Activated CD8-positive, alpha-beta memory T cell treated with anti-CD3 and anti-CD28 coated beads, Interleukin-2, amount 10 ng/mL, durations not matched to agents 7 days and 5 days (primary cell): ENCODE measurements at places on chromosomes 16 and 17.

DNA sequence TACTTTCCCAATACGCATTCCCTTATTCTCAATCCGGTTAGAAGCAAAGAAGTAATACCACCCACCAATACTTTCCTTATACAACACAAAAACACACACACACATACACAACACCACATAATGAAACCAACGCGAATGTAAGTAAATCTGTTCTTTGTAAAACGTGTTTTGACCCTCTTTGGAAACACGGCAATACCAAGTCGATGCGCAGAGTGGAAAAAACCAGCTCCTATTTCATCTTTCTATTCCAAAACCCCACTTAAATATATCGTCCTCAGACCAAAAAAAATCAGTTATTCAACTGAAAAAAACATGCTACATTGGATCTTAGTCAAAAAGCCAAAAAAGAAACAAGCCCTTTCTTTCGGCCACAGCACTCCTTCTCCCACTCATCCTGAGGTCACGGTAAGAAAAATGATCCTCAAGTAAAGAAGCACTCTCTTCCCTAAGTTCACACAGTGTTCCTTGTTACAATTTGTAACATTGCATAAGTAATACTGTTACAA is 31.0 kb upstream of the ARL4D start:
- DNase-seq = peak; percentile 74

DNA sequence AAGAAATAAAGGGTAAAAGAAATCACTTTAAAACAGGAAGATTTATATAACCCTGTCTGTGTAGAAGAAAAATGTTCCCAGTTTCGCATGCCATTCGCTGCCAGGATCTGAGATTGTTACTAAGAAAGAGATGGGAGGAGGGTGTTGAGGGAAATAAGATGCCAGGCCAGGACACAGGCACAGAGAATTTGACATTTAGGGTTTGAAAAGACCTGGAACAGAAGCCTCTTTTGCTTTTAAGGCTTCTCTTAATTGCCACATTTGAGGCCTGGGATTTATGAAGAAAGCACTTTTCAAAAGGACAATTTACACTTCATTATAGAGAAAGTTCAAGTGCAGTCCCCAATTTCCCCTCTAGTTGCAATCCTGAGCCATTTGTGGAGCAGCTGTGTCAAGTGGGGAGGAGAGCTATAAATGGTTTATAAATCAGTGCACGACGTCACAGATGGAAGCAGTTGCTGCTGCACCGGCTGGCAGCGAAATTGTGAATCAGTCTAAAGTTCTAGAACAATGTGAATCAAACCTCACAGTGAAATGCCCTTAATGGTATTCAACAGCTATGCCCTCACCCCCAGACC is 26.5 kb upstream of the C16orf87 start:
- no peak for DNase-seq

- DNase-seq = no peak
These were observed 12.1 kb downstream of the GLP2R start for GRCh38 chr17:9837551-9838471.

DNA sequence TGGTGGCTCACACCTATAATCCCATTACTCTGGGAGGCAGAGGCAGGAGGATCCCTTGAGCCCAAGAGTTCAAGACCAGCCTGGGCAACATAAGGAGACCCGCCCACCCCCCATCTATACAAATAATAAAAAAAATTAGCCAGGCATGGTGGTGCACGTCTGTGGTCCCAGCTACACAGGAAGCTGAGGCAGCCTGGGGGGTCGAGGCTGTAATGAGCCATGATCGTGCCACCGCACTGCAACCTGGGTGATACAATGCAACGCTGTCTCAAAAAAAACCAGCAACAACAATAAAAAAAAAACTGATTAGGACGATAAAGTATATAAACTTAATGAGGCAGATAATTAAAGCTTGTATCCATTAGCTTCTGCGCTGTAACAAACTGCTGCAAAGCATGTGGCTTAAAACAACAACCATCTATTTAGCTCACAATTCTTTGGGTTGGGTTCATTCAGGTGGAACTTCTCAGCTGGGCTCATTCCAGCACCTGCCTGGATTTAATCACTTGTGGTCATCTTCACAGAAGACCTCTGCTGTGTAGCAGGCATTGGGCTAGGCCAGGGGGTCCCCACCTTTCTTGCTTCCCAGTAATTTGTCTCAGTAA is 45.8 kb downstream of the LCMT1 start:
- no peak for DNase-seq

GRCh38 chr16:58022601-58023371 is 2.8 kb upstream of the MMP15 start:
- no peak for DNase-seq

DNA sequence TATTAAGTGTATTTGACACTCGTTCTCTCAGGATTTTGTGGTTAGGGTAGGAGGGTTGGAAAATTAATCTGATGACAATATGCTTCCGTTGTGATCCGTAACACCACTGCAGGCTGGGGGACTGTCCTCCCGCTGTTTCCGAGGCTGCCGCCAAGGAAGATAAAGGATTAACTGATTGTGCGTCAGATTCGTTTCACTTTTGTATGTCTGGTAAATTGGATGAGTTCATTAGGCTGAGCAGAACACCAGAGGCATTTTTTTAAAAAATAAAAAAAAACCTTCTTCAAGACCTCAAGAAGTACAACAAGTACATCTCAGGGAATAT is 486.7 kb upstream of the SALL1 start:
- no peak for DNase-seq

- DNase-seq = no peak
These were observed 2.9 kb upstream of the PMP22 start for GRCh38 chr17:15267996-15268395.

DNA sequence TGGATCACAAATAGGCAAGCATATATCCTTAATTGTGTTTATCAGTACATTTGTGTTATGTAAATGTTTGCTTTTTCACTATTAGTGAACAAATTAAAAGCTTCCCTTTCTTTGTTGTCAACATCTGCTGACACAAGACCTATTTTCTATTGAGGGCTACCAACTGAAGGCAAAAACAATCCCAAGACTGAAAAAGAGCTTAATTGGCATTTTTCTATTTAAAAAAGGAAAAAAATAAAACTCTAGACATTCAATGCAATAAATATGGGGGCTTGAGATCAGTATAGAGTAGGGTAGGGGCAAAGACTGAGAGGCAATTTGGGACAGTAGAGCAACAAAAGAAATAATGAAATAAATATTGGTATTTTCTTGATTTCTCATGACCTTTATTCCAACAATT is 24.2 kb downstream of the OMG start:
- DNase-seq = no peak

DNA sequence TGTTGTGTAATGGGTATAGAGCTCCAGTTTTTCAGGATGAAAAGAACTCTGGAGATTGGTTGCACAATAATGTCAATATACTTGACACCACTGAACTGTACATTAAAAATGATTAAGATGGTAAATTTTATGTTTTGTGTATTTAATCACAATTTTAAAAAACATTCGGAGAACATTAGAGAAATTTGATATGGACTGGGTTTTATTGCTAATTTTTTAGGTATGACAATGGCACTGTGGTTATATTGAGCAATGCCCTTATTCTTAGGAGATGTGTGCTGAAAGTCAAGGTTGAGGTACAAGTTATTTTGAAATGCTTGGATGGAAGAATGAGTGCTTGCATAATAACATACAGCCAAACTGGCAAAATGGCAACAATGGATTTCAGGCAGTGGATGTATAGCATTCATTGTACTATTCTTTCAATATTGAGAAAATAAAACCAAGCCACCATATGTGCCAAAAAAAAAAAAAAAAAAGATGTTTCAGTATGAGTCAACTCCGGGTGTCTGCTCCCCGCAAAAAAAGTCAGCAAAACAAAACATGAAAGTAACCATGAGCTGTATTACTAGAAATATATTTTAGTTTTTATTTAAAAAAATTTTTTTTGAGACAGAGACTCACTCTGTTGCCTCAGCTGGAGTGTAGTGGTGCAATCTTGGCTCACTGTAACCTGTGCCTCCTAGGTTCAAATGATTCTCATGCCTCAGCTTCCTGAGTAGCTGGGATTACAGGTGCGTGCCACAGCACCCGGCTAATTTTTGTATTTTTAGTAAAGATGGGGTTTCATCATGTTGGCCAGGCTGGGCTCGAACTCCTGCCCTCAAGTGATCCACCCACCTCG is 19.8 kb downstream of the HOXB1 start:
- peak; percentile 57 for DNase-seq

DNA sequence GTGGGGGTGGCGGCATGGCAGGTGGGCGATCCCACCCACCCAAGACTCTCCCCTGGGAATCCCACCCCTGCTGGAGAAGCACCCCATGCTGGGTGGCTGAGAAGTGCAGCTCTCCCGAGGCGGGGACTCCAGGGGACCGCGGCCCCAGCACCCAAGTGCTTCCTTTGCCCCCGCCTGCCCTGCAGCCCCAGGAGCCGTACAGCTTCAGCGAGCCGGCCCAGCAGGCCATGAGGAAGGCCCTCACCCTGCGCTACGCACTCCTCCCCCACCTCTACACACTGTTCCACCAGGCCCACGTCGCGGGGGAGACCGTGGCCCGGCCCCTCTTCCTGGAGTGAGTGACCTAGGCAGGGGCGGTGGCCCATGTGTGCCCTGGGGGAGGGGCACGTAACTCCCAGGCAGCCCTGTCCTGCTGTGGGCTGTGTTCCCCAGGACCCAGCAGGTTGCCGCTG is 11.7 kb downstream of the GAA start:
- no peak for DNase-seq

DNA sequence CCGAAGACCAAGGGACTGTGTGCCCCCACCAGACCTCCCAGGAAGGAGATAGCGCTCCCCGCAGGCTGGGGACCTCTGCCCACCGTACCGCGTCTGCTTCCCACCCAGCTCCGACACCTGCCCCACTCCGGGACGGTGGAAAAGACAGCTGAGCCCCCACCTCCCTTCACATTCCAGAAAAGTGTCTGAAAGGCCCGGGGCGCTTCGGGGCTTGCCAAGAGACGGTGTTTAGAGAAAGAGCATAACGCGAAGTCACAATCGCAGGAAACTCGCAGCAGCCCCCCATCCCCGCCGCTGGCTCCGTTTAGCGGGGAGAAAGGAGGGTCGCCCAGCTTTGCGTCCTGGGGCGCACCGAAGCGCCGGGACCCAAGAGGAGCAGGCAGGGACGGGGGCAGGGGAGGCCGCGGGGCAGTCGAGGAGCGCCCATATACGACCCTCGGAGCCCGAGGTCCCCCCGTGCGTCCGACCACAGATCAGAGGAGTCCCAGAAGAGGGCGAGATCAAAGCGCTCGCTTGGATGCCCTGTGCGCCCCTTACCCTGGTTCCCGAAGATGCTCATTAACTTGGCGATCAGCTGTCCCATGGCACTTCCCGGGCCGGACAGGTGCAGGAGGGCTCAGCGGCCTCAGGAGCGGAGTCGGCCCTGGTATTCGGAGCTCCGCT is 652 bp downstream of the ARL5C start:
- DNase-seq = no peak

- DNase-seq = no peak
These were observed 5.9 kb downstream of the FOXJ1 start for GRCh38 chr17:76134911-76135809.

GRCh38 chr16:35319536-35320192 is 1860.3 kb downstream of the TP53TG3F start:
- DNase-seq = no peak

- no peak for DNase-seq
These were observed 58.0 kb downstream of the CREBBP start for GRCh38 chr16:3822366-3823045.

GRCh38 chr17:81713004-81713555 is 996 bp downstream of the SLC25A10 start:
- DNase-seq = no peak

- peak; percentile 94 for DNase-seq
These were observed 26.5 kb upstream of the LASP1NB start for GRCh38 chr17:38898812-38899348.

DNA sequence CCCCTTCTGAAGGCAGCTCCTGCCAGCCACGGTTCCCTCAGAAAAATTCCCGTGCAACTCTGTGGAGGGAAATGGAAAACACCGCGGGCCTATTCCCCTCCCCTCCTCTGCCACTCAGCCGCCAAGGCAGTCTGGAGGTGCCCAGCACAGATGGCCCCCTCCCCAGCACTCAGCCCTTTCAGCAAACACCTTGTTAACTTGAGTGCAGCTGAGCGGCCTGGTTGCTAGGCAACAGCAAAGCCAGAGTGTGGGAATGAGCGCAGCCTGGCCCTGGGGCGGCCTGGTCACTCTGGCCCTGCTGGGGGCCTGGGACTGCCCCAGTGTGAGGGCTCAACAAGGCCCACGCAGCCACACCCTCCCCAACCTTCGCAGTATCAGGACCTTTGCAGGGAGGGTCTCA is 32.8 kb downstream of the CACNA1G start:
- DNase-seq = no peak

DNA sequence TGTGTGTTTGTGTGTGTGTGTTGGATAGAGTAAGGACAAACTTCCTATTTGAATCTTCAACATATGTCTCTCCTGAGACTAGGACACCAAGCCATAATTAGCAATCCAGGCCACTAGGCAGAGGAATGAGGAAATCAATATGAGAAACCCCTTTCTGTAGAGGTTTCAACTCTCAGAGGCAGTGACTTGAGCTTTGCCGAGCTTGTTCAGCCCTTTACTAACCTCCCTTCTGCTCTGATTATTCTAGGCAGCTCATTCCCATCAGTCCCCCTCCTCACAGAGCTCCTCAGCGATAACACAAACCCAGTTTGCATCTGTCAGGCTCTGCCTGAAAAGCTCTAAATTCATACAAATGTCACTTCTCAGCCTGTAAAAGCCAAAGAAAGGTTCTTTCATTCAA is 1030.3 kb downstream of the CDH8 start:
- no peak for DNase-seq

- no peak for DNase-seq
These were observed 58.5 kb downstream of the XYLT1 start for GRCh38 chr16:17412221-17412620.

DNA sequence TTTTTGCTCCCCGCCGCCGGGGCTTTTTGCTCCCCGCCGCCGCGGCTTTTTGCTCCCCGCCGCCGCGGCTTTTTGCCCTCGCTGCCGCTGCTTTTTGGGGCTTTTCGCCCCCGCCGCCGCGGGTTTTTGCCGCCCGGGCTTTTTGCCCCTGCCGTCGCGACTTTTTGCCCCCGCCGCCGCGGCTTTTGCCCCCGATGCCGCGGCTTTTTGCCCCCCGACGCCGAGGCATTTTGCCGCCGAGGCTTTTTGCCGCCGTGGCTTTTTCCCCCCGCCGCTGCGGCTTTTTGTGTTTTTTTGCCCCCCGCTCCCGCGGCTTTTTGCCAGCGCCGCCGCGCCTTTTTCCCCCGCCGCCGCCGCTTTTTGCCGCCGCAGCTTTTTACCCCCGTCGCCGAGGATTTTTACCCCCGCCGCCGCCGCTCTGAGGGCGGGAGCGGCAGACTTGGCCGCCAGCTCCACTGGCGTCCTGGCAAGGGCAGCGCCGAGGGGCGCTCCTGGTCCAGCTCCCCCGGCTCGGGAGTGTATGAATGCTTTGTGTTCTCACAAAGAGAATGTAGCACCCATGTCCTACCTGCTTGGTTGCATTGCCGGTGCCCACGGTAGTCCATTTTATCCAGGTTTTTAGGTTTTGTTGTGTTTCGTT is 151.7 kb downstream of the KCNJ18 start:
- DNase-seq = no peak

GRCh38 chr17:15441315-15441714 is 26.1 kb downstream of the CDRT4 start:
- DNase-seq = no peak
